ENCODE measurements at places on chromosomes 1 and 21.

DNA sequence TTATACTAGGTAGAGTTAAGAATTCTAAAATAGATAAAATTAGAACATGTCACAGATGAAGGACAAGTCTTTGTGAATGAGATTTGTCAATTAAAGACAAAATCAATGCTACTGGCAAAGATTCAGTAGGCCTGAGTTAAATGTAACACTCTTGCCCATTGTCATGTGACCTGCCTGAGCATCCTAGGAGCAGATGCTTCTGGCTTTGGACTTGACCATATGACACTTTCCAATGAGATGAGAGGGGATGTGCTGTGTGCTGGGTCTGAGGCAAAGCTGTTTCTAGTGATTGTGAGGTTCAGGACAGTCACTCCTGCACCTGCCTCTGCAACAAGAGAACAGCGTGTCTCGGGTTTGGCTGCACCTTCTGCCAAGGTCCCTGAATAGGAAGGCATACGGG lies 144.9 kb downstream of the HIVEP3 start:
- no peak for DNase-seq

DNA sequence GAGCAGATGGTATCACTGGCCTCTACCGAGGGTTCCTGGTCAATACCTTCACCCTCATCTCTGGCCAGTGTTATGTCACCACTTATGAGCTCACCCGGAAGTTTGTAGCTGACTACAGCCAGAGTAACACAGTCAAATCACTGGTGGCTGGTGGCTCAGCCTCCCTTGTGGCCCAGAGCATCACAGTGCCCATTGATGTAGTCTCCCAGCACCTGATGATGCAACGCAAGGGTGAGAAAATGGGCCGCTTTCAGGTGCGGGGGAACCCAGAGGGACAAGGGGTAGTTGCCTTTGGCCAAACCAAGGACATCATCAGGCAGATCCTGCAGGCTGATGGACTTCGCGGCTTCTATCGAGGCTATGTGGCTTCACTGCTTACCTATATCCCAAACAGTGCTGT lies 6.1 kb downstream of the SLC25A44 start:
- DNase-seq: no peak

GRCh38 chr1:154434346-154435085 lies 29.4 kb downstream of the IL6R start:
- DNase-seq: peak; percentile 75

DNA sequence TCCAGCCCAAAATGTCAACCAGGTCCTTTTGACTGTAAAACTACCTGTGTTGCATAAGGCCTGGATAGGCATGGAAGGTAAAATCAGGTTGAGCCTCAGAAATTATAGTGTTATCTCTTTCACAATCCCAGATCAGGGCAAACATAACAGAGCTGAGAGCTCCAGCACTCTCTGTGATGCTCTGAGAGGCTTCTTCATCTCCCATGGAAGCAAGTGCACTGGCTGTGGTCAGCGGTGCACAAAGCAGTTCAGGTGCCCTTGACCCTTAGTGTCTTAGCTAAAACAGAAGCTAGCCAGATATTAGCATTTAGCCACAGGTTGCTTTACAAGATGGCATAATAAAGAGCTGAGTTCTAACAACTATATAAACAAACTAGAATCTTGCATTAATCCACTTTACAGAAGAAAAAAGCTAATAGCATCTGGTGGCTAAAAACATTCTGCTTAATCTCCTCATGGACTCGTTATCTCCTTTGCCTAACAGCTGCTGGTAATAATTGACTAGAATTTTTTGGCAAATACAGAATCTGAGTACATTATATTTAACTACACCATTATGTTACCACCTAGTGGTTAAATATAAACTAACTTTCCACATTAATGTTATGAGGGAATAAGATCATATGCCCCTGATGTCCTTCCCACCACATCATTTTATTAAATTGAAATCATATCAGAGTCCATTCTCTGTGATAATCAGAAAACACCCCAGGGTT lies 25.6 kb upstream of the POGK start:
- DNase-seq: no peak

- DNase-seq: no peak
Observed at GRCh38 chr1:231260351-231260750, 19.3 kb downstream of the GNPAT start.

DNA sequence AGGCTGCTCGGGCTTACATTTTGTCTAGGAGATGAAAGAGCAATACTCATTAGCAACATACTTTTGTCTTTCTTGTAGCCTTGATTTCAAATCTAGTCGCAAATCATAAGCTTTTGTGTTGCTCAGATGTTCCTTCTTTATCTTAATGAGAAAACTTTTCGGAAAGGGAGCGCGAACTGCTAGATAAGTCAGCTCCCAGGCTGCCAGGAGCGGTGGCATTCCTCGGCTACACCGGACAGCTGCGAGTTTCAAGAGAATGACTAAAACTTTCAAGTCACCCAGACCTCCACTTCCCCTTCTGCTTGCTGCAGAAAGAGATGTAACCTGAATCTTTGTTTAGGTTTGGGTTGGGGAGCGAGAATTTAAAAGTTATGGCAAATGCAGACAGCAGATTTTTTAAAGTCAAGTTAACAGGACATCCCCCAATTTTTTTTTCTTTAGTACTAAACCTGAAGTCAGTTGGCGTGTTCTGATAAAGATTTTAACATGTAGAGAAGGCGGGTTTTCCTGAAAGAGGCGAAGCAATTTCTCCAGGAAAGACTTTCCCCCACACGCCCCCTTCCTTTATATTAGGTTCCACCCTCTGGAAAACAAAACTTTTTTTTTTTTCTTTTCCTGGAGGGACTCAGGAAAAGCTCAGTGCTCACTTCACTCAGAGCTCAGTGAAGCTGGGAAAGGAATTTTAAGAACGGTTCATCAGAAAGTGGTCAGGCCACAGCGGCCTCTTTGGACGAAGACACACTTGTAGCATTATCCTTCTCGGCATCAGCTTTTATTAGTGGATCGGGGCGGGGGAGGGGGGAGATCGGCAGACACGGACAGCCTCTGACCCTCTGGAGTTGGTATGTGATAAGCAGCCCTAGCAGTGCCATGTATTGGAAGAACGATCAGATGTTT lies at the start of gene LHX8:
TSS of gene LHX8 (plus strand) at position 639 of the 897 bp plus-strand sequence. CDS start 2,227 bp downstream, outside the sequence.
- no peak for DNase-seq

- DNase-seq: no peak
Observed at GRCh38 chr1:150144606-150145005, 5.1 kb upstream of the PLEKHO1 start.

DNA sequence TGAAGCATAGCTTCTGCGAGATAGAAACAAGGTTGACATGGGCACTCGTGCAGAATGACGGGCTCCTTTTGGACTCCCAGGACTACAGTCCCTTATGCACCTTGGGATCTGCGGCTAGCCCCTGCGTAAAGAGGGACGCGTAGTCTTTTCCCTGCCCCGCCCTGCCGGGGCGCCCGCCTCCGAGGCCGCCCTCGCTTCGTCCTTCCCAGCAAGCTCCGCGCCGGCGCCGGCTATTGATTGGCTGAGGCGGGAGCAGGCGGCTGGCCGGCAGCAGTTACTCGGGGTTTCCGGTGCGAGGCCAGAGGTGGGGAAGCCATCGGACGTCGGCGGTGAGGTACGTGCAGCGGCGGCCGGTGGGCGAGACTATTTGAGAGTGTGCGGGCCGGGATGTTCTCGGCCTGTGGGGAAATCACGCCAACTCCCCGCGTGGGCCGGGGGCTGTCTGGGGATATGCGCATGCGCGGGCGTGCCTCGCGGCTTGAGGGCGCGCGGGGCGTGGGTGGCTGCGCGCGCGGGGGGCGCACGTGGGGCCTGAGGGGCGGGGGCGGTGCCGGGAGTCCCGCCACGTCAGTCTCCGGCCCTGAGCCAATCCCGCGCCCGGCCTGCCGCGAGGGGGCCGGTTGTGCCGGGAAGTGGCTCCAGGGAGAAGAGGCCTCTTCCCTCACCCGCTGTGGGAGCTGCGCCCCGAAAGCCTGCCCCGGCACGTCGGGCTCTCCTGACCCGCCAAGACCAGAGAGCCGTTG lies at the start of gene TXLNA:
TSS of gene TXLNA (plus strand) at position 233 of the 743 bp plus-strand sequence. CDS start 671 bp downstream, outside the sequence.
- peak; percentile 92 for DNase-seq

- DNase-seq: no peak
Observed at GRCh38 chr1:223521150-223521549, 127.9 kb downstream of the CCDC185 start.

DNA sequence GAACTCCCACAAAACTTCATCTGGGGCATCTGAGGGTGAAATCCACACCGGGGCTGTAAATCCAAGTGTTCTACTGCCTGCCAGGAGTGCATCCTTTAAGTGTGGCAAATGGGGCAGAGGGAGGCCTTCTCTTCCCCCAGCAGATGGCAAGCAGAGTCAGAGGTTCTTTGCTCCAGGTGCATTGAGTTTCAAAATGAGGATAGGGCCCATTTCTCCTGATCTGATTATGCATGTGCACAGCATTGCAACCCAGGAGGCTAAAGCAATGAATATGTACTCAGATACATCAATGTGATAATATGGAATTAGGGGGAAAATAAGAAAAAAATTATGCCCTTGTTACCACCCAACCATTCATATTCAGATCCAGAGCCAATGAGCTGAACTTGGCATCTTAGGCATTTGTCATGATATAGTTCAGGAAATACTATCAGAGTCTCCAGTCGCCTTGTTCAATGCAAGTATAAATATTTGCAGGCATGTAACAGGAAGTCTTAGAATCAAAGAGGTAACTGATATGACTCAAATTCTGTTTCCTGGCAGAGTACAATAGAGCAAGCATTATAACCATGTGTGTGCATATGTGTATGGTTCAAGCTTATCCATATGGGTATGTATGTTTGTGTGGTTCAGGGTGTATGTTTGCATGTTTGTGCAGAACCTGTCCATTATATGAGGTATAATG lies 473.8 kb upstream of the PKN2 start:
- DNase-seq: no peak

- no peak for DNase-seq
Observed at GRCh38 chr1:221032637-221033280, 153.5 kb downstream of the HLX start.

DNA sequence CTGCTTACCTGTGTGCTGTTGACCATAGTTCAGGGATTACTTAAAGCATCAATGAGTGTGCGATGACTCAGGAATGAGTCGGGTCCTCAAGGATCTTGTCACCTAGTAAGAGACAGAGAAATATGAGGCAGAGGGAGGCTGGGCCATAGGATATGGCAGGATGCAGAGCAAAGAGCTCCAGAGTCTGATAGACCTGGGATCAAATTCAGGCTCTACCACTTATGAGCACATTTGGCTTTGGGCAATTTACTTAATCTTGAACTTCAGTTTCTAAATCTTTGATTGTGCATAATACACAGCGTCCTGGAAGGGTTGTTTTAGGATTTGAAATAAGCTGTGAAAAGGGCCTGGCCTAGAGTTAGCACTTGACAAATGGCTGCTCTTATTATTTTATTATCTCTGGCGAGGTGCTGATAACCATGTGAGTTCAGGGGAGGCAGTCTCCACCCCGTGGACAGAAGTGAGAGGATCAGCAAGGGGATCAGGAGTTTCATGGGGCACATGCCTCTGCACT lies 94.5 kb downstream of the ROR1 start:
- DNase-seq: no peak

DNA sequence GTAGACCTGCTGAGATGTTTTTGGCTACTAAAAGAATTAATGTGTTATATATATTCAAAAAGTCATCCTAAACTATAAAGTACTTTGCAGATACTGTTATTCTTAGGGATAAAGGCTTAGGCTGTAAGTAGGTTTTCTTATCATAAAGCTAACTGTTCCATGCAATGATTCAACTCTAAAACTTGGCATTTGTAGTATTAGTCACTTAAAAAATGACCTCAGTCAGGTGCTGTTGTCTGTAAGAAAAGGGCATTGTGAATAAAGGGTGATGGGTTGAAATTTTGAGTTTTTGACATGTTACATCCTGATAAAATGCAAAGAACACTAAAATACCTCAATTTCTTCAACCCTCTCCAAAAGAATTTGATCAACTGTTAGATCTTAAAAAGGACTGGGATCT lies 32.9 kb downstream of the ADCY10 start:
- no peak for DNase-seq

GRCh38 chr1:89724369-89725010 lies 91.6 kb downstream of the LRRC8C start:
- no peak for DNase-seq

GRCh38 chr1:196147530-196147929 lies 460.7 kb downstream of the KCNT2 start:
- no peak for DNase-seq

DNA sequence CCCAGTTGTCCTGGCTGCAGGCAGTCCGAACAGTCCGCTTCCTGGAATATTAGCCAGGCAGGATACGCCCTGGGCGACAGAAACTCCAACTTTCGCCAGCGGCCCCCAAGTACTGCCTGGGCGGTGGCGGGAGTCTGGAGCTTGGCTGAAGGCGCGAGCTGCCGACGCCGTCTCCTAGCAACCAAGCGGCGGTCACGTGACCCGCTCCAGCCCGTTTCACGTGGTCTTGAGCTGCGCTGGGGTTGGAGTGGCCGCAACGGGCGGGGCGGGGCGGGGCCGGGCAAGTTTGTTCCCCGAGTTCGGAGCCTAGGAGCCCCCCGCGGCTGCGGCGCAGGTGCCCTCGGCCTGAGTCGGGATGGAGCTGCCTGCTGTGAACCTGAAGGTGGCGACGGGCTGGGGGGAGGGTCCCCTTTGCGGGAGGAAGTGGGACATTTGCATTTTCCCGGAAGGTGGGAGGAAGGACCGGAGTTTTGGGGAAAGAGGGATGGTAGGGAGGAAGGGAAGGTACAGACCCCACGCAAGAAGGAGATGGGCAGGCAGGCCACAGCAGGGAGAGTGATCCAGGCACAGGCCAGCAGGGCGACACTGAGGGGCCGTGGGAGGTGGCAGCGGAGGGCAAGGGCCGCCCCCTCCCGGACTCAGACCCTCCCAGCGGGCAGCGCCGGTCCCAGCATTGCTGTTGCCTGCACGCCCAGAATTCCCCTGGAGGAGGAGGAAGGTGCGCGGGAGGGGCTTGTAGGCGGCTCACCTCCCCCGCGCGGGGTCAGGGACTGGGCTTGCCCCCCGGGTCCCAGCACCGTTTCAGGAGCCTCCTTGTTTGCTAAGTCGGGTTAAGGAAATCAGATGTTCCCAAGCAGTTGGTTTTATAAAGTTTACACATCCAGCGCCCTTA lies at the start of gene AGTRAP:
TSS of gene AGTRAP (plus strand) at position 283 of the 892 bp plus-strand sequence. CDS start at position 356, 73 bp downstream.
- peak; percentile 93 for DNase-seq

DNA sequence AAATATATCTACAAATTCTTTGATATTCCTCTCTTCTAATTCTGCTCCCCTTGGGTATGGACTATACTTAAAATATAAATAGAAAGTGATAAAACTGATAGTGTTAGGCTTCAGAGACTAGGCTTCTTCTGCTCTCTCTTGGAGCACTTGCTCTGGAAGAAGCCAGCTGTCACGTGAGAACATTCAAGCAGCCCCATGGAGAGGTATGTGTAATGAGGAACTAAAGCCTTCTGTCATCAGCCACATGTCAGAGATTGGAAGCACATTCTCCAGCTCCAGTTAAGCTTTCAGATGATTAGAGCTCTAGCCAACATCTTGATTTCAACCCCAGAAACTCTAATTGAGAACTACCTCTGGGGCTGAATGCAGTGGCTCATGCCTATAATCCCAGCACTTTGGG lies 34.3 kb downstream of the XKR8 start:
- DNase-seq: no peak

Data from tibial nerve (tissue), 4 donors.